ENCODE measurements at places on chromosomes 3 and 15. TPM values are rescaled to one million over a fixed set of nuclear protein-coding genes. Genes with fewer than 3 reads are reported as not detected.

GRCh38 chr3:25469558-25469957 lies 41.5 kb downstream of the RARB start:
- no peak for DNase-seq

DNA sequence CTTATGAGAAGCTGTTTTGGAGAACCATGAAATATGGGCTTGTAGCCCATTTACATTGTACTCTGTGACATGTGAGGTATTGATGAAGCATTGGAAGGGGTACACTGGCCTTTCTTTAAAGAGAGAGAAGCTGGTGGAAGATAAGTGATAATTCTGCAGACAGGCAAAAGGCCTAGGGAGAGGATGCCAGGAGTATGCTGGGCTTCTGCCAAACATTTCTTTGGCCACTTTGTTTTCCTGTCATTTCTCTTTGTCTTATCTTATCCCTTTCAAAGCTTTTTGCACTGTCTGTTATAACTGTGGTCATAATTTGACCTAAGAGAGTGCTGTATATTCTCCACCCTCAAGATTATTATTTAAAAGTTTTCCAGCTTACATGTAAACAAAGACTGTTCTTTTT lies 109.6 kb upstream of the SEMA6D start:
- no peak for DNase-seq

- DNase-seq, result no peak
Observed at GRCh38 chr3:29789686-29790085, 508.8 kb downstream of the RBMS3 start.

GRCh38 chr3:169984292-169984691 lies 17.7 kb downstream of the SEC62 start:
- DNase-seq, result no peak

SLC6A20 gene
- total RNA-seq, result not detected

MEF2A gene
- total RNA-seq, result 27.0 TPM

SOX2 gene
- not detected for total RNA-seq
